ENCODE measurements at places on chromosomes 12 and 14. TPM values are rescaled to one million over a fixed set of nuclear protein-coding genes. Genes with fewer than 3 reads are reported as not detected.

SMCO2 gene
- not detected for polyA plus RNA-seq

A2M gene
- 268 TPM for polyA plus RNA-seq

LBHD2 gene
- not detected for polyA plus RNA-seq

RND1 gene
- 0.56 TPM for polyA plus RNA-seq

CGRRF1 gene
- 21.3 TPM for polyA plus RNA-seq

PKP2 gene
- 4.4 TPM for polyA plus RNA-seq

DBX2 gene
- not detected for polyA plus RNA-seq

SERPINA12 gene
- polyA plus RNA-seq: not detected

CATSPERB gene
- 1.1 TPM for polyA plus RNA-seq

KRT71 gene
- not detected for polyA plus RNA-seq

DNA sequence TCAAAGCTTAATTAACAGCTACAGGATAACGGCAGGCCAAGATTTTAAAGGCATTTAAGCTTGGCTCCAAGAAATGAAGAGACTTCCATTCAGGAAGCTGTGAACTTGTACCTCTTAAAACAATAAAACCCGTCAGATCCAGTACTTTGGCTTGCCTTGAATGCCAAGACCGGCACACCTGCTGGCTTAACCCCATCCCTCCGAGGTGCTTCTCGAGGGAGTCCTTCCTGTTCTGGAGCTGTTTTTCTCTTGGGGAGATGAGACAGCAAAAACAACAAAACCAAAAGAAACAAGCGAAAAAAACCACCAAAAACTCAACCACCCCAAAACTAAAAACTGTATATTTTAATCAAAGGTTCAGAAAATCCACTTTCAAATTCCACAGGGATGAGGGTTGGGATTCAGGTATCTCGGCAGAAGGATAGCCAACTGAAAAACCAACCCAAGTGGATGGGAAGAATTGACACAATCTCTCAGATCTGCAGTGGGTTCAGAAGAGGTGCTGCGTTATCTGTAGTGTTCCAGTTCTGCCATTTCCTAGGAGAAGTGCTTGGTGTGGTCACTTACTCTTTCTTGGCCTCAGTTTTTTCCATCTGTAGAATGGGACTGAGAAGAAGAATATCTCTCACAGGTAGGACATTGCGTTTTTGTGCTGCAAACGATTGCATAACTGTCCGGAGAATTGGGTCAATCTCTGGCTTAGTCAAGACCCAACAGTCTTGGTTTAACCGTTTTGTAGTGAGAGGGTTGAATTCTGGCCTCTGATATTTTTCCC is 420.1 kb downstream of the VRK1 start:
- H3K27me3 ChIP-seq: no peaks in the 10 kb centered on the region
- H3K27ac ChIP-seq: no peak overlapping the region
- H3K36me3 ChIP-seq: no peaks in the 10 kb centered on the region
- no peak overlapping the region for H3K4me3 ChIP-seq

- H3K27ac ChIP-seq: no peak overlapping the region
- no peaks in the 10 kb centered on the region for H3K36me3 ChIP-seq
- no peak overlapping the region for H3K4me3 ChIP-seq
Measured at GRCh38 chr14:77151245-77151644, 9.7 kb upstream of the ZDHHC22 start.

DNA sequence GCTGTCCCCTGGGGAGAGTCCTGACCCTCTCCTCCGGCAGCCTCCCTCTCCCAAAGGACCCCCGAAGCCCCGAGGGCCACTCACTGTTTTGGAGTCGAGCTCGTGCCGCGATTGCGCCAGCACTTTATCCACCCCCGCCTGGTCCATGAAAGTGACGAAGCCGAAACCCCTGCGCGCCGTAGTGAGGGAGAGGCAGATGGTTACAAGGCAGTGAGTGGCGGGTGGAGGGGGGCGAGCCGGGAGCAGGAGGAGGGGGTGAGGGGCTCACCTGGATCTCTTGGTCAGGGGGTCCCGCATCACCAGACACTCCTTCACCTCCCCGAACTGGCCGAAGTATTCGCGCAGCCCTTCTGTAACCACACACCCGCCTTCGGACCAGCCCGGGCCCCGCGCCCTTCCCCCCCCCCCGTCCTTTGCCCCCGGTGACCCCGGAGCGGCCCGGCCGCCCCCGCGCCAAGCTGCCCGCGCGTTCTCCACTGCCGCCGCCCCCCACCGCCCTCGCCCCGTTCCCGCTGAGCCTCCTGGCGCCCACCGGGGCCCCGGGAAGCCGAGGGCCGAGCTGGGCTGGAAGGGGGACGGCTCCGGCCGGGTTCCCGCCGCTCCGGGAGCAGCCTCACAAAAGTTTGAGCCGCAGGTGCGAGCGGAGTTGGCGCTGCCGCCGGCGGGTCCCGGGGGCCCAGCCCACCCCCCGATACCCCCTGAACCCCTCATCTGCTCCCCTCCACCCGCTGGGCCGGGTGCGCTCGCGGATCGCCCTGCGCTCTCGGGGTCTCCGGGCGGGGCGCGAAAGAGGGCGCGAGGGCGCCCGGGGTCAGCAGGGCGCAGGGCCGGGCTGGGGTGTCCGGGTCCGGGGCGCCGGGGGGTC is 808 bp downstream of the MSI1 start:
- H3K4me1 ChIP-seq: no peaks in the 10 kb centered on the region
- no peaks in the 10 kb centered on the region for H3K36me3 ChIP-seq
- no peaks in the 10 kb centered on the region for H3K27me3 ChIP-seq
- no peak overlapping the region for H3K27ac ChIP-seq
- peak overlapping the region; percentile 56 for H3K4me3 ChIP-seq

GRCh38 chr12:110661337-110661972 is 27.5 kb downstream of the HVCN1 start:
- H3K4me1 ChIP-seq: no peaks in the 10 kb centered on the region
- H3K36me3 ChIP-seq: no peaks in the 10 kb centered on the region
- no peaks in the 10 kb centered on the region for H3K27me3 ChIP-seq
- peak; percentile 68 for DNase-seq
- H3K27ac ChIP-seq: no peak overlapping the region

DNA sequence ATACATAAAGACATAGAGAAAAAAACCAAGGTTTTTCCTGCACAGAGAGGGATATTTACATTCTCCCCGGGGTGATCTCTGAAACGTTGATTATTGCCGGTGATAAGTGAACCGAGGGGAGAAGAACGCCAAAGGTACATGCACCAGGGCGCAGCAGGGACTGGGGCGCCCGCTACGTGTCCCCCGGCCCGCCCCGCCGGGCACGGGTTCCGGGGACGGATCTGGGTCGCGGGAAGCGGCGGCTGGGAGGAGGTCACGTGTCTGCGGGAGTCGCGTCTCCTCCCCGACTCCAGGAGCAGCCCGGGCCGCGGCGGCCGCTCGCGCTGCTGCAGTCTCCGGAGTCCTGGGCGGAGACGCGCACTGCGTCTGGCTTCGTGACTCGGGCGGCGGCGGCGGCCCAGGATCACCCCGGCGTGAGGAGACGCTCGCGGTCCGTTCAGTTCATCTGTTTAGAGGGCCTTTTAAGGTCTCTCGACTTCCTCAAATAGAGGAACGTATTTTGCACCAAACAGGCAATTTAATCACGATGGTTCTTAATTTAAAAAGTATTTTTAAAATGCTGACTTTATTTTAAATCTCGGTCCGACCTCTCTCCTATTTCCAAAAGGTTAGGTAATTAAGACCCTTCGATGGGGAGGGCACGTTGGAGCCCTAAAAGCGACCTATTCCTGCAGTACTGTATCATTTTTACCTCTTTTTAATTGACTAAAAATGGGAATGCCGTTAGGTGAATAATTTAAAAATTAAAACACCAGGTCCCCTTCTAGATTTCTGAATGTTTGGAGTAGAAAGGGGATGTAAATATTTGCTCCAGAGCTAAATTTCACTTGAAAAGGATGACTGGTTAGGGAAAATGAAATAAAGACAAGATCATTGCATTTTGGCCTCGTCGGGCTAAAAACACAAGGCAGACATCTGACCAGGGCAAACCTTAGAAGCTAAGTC is 1.8 kb upstream of the BHLHE41 start:
- no peaks in the 10 kb centered on the region for H3K4me1 ChIP-seq
- H3K36me3 ChIP-seq: no peaks in the 10 kb centered on the region
- H3K4me3 ChIP-seq: peak overlapping the region; percentile 86
- DNase-seq: peak; percentile 95

- H3K27ac ChIP-seq: no peak overlapping the region
- H3K27me3 ChIP-seq: no peaks in the 10 kb centered on the region
- no peaks in the 10 kb centered on the region for H3K36me3 ChIP-seq
- no peak overlapping the region for H3K4me3 ChIP-seq
Measured at GRCh38 chr12:96238336-96239047, 44.3 kb downstream of the ELK3 start.

DNA sequence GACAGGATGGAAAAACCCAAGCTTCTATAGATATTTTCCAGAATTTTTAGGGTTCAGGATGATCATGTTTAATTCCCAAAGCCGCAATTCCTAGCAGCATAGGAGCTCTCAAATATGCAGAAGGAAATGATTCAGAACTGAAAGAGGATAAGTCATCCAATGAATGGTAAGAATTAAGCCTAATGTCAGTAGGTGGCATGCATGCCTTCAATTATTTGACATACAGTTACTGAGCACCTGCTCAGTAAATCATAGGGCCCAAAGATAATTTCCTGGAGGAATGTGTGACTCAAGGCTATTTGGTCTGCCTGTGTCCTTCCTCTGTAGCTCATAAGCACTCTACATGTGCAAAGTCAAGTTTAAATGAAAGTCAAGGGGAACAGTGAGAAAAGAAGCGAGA is 116.8 kb upstream of the SLC38A4 start:
- no peak overlapping the region for H3K4me3 ChIP-seq
- no peak overlapping the region for H3K27ac ChIP-seq
- H3K36me3 ChIP-seq: no peaks in the 10 kb centered on the region
- no peak for DNase-seq
- H3K27me3 ChIP-seq: no peaks in the 10 kb centered on the region

DNA sequence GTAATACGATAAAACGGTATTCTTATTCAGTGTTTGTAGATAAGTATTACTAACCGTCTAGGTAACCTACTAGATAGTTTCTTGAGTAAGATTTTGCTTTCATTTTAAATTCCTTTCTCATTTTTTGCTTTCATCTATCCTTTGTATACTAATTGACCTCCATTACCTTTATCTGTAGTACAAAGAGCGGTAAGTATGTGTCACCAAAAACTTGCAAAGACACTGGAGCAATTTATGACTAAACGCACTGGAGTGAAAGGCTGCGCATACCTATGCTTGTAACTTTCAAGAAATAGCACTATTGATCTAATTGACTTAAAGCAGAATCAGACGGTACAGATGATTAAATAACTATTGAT is 1.7 kb downstream of the ARHGAP5 start:
- no peak overlapping the region for H3K27ac ChIP-seq
- no peak for DNase-seq
- H3K4me3 ChIP-seq: peak overlapping the region; percentile 38
- H3K4me1 ChIP-seq: no peaks in the 10 kb centered on the region

GRCh38 chr12:13116259-13116658 is 12.8 kb upstream of the GSG1 start:
- no peak overlapping the region for H3K4me3 ChIP-seq
- H3K27me3 ChIP-seq: no peaks in the 10 kb centered on the region
- no peaks in the 10 kb centered on the region for H3K4me1 ChIP-seq
- H3K27ac ChIP-seq: peak overlapping the region; percentile 90

- peak overlapping the region; percentile 88 for H3K27ac ChIP-seq
- H3K27me3 ChIP-seq: no peaks in the 10 kb centered on the region
- H3K36me3 ChIP-seq: no peaks in the 10 kb centered on the region
- H3K4me3 ChIP-seq: peak overlapping the region; percentile 77
Measured at GRCh38 chr14:44961151-44961553, 595 bp downstream of the KLHL28 start.

DNA sequence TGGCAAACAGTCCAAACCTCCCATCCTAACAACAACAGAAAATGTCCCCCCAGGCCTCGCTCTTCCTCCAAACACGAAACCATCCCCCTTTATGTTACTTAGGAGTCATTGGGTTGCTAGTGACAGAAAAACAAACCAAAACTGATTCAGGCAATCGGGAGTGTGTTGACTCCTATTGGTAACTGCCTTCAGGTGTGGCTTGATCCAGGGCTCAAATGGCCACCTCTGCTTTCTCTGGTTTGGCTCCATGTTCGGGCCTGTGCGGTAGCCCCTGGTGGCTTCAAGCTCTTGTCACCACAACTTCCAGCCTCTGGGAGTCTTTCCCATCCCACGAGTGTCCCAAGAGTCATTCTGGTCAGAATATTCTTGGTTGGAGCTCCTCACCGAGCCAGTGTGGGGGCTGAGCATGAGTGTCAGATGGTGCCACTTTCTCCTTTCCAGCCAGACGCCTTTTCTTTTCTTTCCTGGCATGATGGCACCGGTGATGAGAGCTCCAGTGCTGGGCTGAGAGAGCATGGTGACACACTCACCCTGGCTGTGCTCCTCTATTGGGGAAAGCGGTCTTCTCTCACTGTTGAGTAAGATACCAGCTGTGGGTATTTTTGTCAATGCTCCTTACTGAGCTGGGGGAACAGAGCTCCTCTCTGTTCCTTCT is 38.6 kb downstream of the NOC4L start:
- no peak for DNase-seq
- H3K27me3 ChIP-seq: no peaks in the 10 kb centered on the region
- no peak overlapping the region for H3K4me3 ChIP-seq
- no peaks in the 10 kb centered on the region for H3K36me3 ChIP-seq

- no peaks in the 10 kb centered on the region for H3K27me3 ChIP-seq
- DNase-seq: no peak
- H3K27ac ChIP-seq: no peak within 1 kb of the TSS
- H3K36me3 ChIP-seq: no peaks in the 10 kb centered on the region
- no peak within 1 kb of the TSS for H3K4me3 ChIP-seq
Measured at GRCh38 chr12:129903956-129904829, at the start of gene TMEM132D. TSS of gene TMEM132D (minus strand) at chr12:129904025.

GRCh38 chr14:95173518-95173917 is 16.2 kb upstream of the DICER1 start:
- H3K27me3 ChIP-seq: no peaks in the 10 kb centered on the region
- no peaks in the 10 kb centered on the region for H3K36me3 ChIP-seq
- no peaks in the 10 kb centered on the region for H3K4me1 ChIP-seq

- H3K4me3 ChIP-seq: no peak overlapping the region
- H3K4me1 ChIP-seq: no peaks in the 10 kb centered on the region
- peaks cover 3% of the 10 kb centered on the region for H3K36me3 ChIP-seq
- no peaks in the 10 kb centered on the region for H3K27me3 ChIP-seq
- peak; percentile 87 for DNase-seq
Measured at GRCh38 chr12:6961695-6962284, 8.7 kb downstream of the PHB2 start.

- peaks cover 4% of the 10 kb centered on the region for H3K36me3 ChIP-seq
- no peak overlapping the region for H3K4me3 ChIP-seq
- no peak overlapping the region for H3K27ac ChIP-seq
- no peak for DNase-seq
- H3K4me1 ChIP-seq: no peaks in the 10 kb centered on the region
- no peaks in the 10 kb centered on the region for H3K27me3 ChIP-seq
Measured at GRCh38 chr14:50425816-50426215, 29.1 kb upstream of the CDKL1 start.

GRCh38 chr12:81114226-81114625 is 36.3 kb downstream of the ACSS3 start:
- no peak for DNase-seq
- no peak overlapping the region for H3K4me3 ChIP-seq
- peaks cover 6% of the 10 kb centered on the region for H3K36me3 ChIP-seq
- no peak overlapping the region for H3K27ac ChIP-seq

DNA sequence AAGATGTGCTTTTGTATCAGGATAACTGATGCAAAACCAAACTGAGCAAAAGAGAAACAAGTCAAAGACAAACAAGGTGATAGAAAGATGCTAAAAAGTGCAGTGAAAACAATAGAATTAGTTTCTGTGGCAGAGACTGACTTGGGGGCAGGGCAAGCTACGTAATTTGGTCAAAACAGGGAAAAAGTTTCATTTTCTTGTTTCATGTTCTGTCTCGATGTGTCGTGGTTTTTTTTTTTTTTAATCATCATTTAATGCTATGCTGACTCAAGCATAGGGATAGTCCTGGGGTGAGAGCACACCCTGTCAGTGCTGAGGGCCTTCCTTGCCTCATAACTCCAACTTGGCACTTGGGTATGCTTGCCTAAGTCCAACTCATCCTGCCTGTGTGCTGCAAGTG is 144.1 kb upstream of the PTPRQ start:
- no peak for DNase-seq
- no peak overlapping the region for H3K27ac ChIP-seq
- no peak overlapping the region for H3K4me3 ChIP-seq
- H3K36me3 ChIP-seq: no peaks in the 10 kb centered on the region
- H3K27me3 ChIP-seq: no peaks in the 10 kb centered on the region

Measured in aorta (tissue), 5 donors.